ENCODE measurements at places on chromosomes 5 and 9.

DNA sequence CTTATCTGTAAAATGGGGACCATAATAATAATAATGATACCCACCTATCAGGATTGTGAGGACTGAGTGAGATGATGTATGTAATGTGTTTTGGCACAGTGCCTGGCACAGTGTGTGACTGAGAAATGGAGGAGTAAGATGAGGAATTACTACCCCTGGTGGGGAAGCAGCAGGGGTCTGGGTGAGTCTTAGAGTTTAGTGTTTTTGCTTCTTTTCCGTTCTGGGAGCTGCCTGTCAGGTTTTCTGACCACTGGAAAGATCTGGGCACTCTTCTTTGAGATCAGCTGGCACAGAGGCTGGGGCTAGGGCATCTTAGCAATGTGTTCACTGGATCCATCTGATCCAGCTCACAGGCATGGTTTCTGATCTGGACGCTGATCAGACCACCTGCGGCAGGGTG is 8.5 kb downstream of the LCP2 start:
- DNase-seq, result no peak

DNA sequence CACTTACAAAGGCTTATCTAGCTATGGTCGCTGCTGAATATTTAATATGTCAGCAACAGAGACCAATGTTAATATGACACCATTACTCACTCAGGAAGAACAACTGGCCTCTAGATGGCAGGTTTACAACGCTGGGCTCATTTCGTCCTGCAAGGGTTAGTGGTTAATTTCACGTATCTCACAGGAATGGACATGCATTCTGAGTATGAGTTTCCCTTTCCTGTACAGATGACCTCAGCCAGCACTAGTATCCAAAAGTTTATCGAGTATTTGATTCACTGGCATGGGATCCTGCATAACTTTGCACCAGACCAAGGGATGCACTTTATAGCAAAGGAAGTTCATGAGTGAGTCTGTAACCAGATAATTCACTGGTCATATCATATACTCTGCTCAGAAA is 8.7 kb upstream of the TRPC7 start:
- DNase-seq, result peak; percentile 38

- no peak for DNase-seq
These were observed 50.5 kb downstream of the SH3PXD2B start for GRCh38 chr5:172403817-172404216.

GRCh38 chr5:35082530-35082929 is 34.8 kb upstream of the AGXT2 start:
- no peak for DNase-seq

GRCh38 chr5:179832039-179832745 is 11.5 kb downstream of the SQSTM1 start:
- DNase-seq, result no peak

DNA sequence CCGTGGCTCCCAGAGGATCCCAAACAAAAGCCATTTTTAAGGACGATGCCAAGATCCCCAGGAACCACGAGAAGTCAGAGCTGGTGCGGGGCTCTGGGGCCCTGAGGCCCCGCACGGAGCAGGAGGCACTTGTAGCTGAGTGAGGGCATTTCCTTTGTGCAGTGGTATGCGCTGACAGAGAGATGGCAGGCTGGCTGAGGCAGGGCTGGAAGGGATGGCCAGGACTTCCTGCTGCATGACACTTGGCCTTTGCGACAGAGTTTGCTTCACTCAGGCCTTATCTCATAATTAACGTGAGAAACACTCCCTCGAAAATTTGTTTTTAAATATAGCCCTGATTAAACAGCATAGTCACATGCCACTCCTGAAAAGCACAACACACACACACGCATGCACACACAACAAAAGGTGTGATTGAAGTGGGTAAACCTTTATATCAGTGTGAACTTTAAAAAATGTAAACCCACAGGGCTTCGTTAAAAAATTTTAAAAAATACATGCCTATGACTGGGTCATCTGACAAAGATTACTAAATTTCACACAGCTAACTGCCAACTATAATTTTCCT is 536.6 kb downstream of the PDE4D start:
- no peak for DNase-seq

- DNase-seq, result no peak
These were observed 254.6 kb upstream of the SLC24A2 start for GRCh38 chr9:20043461-20043860.

- DNase-seq, result no peak
These were observed 5.8 kb downstream of the BSPRY start for GRCh38 chr9:113355040-113355596.

- DNase-seq, result no peak
These were observed 1.5 kb downstream of the ZCCHC7 start for GRCh38 chr9:37121881-37122280.

- DNase-seq, result no peak
These were observed 3.3 kb upstream of the NKD2 start for GRCh38 chr5:1005249-1005851.

- DNase-seq, result no peak
These were observed 409.5 kb downstream of the PDE4D start for GRCh38 chr5:59483971-59484472.

GRCh38 chr5:134177369-134178095 is 782 bp upstream of the SKP1 start:
- peak; percentile 57 for DNase-seq

- DNase-seq, result no peak
These were observed 191.1 kb upstream of the GAS1 start for GRCh38 chr9:87138128-87139040.

GRCh38 chr9:94183240-94183999 is 75.7 kb upstream of the ZNF169 start:
- DNase-seq, result no peak

- DNase-seq, result no peak
These were observed 67.5 kb upstream of the RAPGEF1 start for GRCh38 chr9:131807144-131807983.

GRCh38 chr9:3719286-3719685 is 193.5 kb upstream of the RFX3 start:
- DNase-seq, result no peak

DNA sequence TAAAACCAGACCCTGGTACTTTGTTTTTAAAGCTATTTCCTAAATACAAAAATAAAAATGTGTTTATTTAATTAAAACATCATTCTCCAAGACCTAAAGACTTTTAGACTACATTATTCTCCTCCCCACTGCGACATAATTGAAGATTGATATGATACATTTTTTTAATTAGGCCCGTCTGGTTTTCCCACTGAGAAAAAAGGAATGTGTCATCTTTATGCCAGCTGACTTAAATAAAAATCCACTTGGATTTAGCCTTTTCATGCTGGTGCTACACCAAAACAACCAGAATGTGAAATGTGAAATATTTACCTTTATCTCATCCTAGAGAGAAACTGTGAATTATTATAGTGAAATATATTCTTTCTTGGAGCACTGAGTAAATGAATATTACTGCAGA is 155.5 kb upstream of the PPP1R2B start:
- DNase-seq, result no peak

GRCh38 chr9:95261890-95262289 is 55.6 kb downstream of the FANCC start:
- DNase-seq, result no peak

GRCh38 chr5:138346889-138347288 is 5.6 kb upstream of the KDM3B start:
- DNase-seq, result no peak

DNA sequence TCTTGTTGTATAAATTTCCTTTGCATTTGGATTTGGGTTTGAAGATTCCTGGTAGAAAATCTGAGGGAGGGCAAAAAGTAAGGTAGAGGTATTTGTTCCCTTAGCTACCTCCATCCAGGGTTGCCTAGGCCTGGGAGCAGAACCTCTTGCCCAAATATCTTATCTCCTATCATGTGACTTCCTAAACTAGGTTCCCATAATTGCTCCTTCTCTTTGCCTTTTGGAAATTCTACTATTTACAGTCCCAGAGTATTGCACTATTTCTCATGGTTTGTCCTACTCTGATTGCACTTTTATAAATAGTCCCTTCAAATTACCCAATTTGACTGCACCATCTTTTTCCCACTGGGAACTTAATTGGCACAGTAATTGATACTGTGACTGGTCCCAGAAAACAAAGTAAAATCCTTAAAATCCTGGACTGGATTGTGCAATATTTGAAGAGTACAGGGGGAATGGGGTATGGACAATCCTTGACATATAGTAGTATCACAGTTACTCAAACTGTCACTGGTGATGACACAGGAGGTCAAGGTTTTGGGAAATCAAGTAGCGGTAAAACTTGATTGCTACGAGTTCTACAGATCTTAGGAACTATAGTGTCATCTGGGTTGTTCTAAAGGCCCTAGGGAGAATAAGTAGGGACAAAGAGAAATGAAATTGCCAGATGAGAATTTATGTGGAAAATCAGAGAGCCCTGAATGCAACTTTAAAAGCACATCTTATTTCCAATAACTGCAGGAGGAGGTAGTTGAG is 31.5 kb upstream of the TMED7 start:
- DNase-seq, result no peak

- no peak for DNase-seq
These were observed 174.5 kb upstream of the TRPM3 start for GRCh38 chr9:71295928-71296327.

GRCh38 chr9:38061326-38061977 is 7.6 kb downstream of the SHB start:
- DNase-seq, result no peak

DNA sequence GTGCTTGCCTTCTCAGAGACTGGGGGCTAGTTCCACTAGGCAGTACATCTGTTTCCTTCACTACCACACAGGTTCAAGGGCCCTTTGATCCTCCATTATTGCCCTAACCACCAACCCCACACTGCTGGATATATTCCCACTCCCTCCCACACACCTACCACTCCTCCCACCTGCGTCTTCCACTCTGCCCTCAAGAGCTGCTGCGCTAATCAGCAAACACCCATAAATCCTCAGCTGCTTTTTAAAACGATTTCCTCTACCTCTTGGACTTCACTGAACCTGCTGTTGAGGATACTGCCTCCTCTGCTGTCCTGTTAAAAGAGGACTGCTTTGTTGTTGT is 120.9 kb downstream of the MAPKAP1 start:
- no peak for DNase-seq

GRCh38 chr9:15531380-15531779 is 20.6 kb upstream of the PSIP1 start:
- DNase-seq, result no peak

- peak; percentile 8 for DNase-seq
These were observed 98.9 kb downstream of the CFAP95 start for GRCh38 chr9:69919461-69920061.

DNA sequence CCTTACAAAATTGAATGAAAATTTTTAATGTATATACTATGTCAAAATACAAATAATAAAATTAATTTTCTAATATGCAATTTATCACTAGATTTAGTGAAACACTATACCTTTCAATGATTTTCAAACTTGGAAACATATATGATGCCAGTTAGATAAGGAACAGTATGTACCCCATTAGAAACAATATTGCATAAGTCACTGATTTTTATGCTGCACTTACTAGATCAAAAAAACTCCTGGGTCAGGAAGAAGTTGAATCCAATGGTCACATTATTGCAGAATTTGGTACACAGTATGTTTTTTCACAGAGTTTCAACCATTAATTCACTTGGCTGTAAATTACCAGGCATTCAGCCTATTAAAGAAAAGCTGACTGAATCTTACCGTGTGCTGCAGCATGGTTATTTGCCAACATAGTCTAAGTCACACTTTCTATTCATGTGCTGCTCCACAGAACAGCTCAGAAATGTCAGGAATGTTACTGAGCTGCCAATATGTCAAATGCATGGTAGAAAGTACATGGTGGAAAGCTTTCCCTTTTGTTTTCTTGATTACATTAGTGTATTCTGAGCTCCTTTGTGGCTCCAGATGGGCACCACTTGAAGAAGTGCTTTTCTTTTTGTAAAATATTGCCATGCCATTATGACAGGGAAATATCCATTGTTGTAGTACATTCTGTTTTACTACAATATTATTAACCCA is 9.9 kb upstream of the PRR16 start:
- DNase-seq, result no peak

GRCh38 chr5:1760656-1761452 is 38.8 kb downstream of the MRPL36 start:
- no peak for DNase-seq

- DNase-seq, result no peak
These were observed 28.4 kb downstream of the SECISBP2 start for GRCh38 chr9:89346696-89347095.

GRCh38 chr5:178373711-178374110 is 141.1 kb upstream of the PHYKPL start:
- no peak for DNase-seq

DNA sequence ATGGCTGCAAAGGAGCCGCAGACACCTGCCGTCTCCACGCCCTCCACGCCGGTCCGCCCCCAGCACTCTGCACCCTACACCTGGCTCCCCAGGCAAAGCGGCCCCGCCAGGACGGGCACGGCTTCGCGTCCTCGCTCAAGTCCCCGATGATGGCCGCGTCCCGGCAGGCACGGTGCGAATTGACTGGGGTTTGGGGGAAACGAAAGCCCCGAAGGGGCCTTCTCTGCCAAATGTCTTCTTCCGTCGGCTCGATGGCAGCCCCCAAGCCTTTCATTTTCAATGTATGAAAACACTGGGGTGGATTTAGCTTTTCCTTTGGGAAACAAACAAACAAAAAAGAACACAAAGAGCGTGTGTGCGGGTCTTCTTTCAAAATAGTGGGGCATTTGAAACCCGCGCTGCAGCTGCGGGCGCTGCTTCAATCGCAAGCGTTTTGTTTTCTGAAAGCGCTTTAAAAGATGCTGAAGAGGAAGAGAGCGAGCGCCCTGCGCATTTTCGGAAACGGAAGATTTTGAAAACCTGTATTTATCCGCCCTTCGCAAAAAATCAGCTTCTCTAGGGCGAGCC is 160.0 kb downstream of the RMI1 start:
- no peak for DNase-seq

- no peak for DNase-seq
These were observed 38.1 kb downstream of the ANGPTL2 start for GRCh38 chr9:127084076-127085039.

- no peak for DNase-seq
These were observed 93.8 kb downstream of the FEM1C start for GRCh38 chr5:115450741-115451140.

DNA sequence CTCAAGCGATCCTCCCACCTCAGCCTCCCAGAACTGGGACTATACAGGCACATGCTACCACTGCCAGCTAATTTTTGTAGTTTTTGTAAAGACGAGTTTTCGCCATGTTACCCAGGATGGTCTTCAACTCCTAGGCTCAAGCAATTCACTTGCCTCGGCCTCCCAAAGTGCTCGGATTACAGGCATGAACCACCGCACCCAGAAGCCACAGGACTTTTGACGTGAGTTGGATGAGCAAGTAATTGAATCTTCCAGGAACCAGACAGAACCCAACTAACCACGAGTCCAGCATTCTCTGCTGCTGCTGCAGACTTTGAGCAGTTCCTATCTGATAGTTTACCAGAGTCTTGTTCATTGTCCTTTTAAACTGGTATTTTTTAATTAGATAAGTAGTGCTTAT is 9.6 kb upstream of the ATP6V0E1 start:
- no peak for DNase-seq
